ENCODE measurements at places on chromosomes 2 and 18. TPM values are rescaled to one million over a fixed set of nuclear protein-coding genes. Genes with fewer than 3 reads are reported as not detected.
A peak's percentile ranks its signal among the peaks of the same experiment; 100 is the strongest.

- DNase-seq, result no peak
Measured at GRCh38 chr2:12007282-12007681, 260.9 kb downstream of the LPIN1 start.

DNA sequence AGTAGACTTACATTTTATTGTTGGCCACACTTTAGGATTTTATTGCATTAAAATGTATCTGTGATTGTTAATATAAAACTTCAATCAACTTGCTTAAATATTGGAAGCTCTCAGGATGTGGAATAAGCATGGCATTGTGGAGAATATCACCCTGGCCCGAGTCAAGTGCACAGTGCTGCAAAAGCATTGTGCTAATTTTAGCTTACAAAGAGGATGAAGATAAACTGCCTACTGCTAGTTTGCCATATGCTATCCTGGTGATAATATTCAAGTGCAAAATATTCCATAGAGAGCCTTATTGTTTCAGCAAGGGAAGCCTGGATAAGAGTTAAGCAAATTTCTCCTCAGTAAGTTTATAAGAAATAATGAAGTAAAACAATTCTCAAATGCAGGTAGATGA is 54.5 kb downstream of the MEIS1 start:
- no peak for DNase-seq

DNA sequence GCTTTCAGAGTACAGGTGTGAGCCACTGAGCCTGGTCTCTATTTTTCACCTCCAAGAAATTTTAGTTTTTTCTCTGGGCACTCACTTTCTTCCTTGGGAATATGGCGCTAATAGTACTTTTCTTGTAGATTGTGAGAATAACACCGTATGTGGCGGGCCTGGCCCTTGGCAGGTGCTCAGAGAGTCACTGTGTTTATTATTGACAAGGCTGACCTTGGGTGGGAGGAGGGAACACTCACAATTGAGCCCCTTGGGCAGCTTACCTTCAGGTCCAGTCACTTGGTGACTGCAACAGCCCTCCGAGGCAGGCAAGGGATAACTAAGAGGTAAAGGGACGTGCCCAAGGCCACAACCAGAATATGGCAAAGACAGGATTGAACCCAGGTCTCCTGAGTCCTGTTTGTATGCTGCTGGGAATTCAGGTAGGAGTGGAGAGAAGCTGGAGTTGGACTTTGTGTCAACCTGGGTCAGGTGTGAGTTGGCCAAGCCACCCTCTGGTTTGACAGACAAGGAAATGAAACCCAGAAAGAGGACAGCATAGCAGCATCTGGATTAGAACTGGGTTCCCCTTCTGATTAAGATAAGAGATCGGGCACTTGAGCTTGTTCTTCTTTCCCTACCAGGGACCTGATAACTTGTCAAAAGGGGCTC is 2.8 kb upstream of the STK25 start:
- no peak for DNase-seq

ANKRD23 gene
- total RNA-seq, result 0.46 TPM

GRCh38 chr18:5841518-5841917 is 53.8 kb downstream of the TMEM200C start:
- no peak for DNase-seq

MSTN gene
- not detected for total RNA-seq

WDR43 gene
- total RNA-seq, result 103 TPM

DNA sequence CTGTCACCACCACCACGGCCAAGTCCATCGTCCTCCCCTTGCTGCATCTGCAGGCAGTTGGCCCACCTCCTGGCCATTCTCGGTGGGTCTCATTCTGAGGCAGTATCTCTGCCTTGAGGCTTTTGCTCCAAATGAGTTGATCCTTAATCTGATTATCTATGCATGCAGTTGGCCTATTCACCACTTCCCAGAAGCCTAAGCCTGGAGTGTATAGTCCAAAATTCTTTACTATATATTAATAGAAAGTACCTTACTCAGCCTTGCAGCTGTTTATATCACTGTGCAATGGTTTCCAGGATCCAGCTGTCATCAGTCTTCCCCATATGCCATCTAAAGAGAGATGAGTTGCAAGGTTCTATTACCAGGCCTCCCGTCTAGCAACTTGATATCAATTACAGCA is 292.4 kb downstream of the SS18 start:
- no peak for DNase-seq

- no peak for DNase-seq
Measured at GRCh38 chr2:74867841-74868658, 34.1 kb downstream of the HK2 start.

DNA sequence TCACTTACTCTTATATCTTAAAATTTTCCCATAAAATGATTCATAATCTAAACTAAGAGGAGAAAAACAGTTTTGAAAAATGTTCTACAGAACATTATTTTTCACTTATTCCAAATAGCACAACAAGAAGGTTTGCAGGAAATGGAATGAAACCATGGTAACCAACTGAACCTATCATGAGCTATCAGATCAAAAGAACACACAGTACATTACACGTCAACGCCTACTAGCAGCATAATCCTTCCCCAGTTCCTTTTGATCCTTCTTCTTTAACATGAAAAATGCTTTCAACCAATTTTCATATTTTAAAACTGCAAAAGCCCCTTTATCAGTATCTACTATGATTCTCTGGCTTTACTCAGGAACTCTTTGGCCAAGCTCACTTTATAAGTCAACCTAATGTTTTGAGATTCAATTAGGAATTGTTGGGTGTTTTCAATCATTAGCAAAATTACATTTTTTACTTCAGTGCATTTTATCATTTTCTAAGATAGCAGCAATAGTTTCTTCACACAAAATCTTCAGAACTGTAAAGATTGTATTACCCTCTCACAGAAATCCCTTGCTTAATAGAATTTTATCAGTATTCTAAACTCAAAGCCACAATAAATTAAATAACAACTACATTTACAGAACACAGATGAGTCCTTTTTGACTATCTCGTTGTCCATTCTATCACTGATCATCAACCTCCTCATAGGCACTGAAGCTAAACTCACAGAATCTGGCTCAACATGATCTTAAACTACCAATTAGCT is 102.5 kb downstream of the CHN1 start:
- peak; percentile 4 for DNase-seq

- DNase-seq, result no peak
Measured at GRCh38 chr2:86313341-86313740, 24.1 kb downstream of the REEP1 start.

ZNF804A gene
- not detected for total RNA-seq

- DNase-seq, result no peak
Measured at GRCh38 chr2:80403081-80403480, 98.5 kb upstream of the LRRTM1 start.

DNA sequence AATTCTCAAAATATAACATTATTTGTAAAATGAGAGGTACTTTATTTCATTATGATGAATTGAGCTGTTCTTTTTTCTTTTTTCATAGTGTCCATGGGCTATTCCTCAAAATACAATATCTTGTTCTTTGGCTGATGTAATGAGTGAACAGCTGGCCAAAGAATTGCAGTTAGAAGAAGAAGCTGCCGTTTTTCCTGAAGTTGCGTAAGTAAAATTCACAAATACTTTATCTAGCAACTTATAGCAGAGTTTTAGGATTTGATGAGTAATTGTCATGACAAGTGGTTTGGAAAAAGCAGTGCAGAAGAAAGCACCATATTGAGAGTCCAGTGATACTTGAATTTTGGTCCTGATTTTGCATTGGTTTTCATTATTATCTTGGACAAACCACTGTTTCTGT is 9.8 kb downstream of the RIOK3 start:
- no peak for DNase-seq

- DNase-seq, result no peak
Measured at GRCh38 chr2:146189541-146189940, 1655.3 kb upstream of the ACVR2A start.

RTP5 gene
- total RNA-seq, result not detected

- DNase-seq, result no peak
Measured at GRCh38 chr2:200735061-200735460, 76.6 kb upstream of the BZW1 start.

DUSP19 gene
- 4.5 TPM for total RNA-seq

- DNase-seq, result no peak
Measured at GRCh38 chr2:144362401-144362800, 157.5 kb downstream of the ZEB2 start.

ITPRIPL1 gene
- total RNA-seq, result 5.4 TPM

TMEM182 gene
- 0.95 TPM for total RNA-seq

- no peak for DNase-seq
Measured at GRCh38 chr2:226190479-226191252, 609.0 kb downstream of the IRS1 start.

- no peak for DNase-seq
Measured at GRCh38 chr2:25557179-25558036, 116.0 kb downstream of the DTNB start.

- no peak for DNase-seq
Measured at GRCh38 chr18:26082475-26082874, 7.9 kb downstream of the SS18 start.

DNA sequence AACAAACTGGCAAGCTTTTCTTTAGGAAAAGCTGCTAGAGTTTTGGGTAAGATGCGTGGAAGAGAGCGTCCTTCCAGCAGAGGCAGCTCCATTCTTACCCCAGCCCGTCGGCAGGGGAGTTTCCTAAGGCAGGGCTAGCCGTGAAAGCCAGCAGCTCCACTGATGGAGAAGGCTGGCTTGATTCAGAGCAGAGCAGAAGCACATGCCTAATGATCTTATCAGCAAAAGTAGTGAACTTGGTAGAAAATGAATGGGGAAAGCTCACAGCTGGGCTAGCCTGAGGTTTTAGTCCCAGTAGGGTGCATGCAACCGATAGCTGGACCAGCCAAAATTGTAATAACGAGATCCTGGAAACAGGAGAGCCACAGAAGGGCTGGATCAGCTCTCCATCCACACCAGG is 20.8 kb downstream of the LAMA1 start:
- DNase-seq, result no peak

CD8B2 gene
- not detected for total RNA-seq

DNA sequence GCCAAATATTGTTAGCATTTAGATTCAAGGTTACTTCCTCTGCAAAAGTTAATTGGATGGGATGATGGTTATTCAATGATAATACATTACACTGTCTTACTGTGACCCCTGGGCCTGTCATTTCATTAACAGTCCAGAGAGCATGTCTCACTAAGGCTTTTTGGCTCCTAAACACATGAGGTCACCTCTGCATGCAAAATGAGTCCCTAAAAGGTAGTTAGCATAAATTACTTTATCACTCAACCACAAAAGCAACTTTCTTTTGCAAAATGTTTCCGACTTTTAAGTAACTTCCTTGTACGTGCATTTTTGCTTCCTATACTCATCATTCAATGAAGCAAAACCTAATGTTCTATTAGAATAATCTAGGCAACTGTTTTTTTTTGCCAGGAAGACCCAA is 16.8 kb upstream of the AGFG1 start:
- no peak for DNase-seq

UGT1A5 gene
- total RNA-seq, result not detected

DNA sequence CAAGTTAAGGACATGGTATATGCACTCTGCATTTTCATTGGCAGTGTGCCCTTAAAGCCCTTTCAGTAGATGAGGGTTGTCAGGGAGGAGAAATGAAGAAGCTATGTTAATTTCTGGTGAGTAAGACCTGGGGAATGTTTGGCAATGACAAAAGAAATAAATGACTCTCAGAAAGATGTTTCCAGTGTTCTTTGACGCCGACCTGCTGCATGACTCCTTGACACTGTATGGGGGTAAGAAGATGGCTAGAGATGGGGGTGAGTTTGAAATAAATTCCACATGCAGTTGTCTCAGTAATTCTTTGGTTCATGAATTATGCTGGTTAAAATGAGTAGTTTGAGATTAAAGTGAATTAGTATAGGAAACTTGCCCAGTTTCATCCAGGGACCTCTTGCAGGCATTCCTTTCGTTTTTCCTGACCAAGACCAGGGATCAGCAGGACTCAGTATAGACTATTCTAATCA is 5.9 kb downstream of the CCDC121 start:
- DNase-seq, result peak; percentile 26

- no peak for DNase-seq
Measured at GRCh38 chr2:148508878-148509287, 135.7 kb upstream of the EPC2 start.

DNA sequence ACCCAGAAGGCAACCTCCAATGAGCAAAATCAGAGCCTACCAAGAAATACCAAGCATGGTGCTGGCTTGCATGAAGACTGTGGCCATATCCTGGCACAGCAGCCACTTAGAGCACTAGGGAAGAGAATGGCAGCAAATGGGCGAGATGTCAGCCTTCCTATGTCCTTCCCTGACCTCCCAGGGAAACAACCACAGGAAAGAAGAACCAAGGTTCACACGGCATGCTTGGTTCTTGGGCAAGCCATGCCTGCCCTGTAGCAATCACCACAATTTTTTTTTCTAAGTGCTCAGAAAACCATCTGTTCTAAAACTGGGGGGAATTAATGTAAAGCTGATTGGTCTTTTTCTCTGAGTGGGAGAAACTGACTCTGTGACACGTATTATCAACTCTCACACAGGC is 27.8 kb downstream of the GALNT14 start:
- no peak for DNase-seq

DNA sequence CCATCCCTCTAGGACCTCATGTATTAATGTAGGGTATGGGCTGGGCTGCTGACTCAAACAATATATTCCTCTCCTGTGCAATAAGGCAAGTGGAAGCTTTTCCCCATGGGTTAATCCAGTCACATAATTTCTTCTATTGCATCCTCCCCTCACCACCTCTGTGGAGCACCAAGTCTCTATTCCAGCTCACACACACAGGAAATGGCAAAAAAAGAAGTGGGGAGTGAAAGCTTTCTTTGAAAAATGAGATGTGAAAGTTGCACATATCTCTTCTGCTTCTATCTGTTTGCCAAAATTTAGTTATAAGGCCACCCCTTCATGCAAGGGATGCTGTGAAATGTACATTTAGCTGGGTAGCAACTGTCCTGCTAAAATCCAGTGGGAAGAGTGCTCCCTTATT is 121.3 kb downstream of the CDC42EP3 start:
- DNase-seq, result no peak

ARHGAP28 gene
- total RNA-seq, result 4.4 TPM

- no peak for DNase-seq
Measured at GRCh38 chr2:86360776-86361175, 23.4 kb upstream of the REEP1 start.

DNA sequence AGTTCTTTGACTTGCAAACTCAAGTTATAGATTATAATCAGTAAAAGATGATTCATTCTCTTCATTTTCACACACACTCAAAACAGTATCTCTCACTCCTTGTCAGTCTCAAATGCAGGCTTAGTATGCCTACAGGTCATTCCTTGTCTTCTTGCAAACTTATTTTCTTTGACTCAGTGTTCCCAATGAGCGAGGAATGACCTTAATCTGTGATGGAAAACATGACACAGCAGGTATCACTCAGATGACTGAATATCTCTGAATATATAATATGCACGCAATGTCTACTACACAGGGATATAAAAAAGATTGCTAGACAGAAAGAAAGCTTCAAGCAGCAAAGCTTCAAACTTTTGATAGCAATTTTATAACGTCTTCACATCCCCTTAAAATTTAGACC is 127.8 kb upstream of the RGPD4 start:
- DNase-seq, result no peak

DNA sequence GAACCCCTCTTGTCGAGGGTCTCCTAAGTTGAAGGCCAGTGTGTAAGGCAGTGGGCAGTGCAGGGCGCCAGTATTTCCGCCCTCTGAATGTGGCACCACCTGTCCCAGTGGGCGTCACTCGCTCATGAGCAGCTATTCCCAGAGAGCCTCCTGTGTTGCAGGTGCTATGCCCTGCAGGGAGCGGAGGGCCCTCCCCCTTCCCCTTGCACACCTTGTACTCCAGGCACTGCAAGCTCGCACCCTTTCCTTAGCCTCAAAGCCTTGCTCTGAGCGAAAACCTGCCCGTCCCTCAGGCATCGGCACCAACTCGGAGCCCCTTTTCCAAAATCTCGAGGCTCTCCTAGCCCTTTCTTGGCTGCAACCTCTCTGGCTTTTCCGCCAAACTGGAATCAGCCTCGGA is 282.7 kb downstream of the AGAP1 start:
- DNase-seq, result no peak

Measured in pulmonary artery endothelial cell (primary cell).